ENCODE measurements at places on chromosomes 12 and 14.

DNA sequence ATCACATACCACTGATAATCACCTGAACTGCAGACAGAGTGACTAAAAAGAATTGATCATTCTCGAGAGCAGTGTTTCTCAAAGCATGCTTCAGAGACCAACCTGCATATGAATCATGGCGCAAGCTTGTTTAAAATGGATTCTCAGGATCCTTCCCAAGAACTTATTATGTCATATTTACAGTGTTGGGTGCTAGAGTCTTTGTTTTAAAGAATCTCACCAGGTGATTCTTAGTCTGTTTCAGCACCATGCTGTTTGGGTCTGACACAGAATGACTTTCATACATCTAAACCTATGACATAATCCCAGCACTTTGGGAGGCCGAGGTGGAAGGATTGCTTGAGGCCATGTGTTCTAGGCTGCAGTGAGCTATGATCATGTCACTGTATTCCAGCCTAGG, 31.3 kb upstream of the SSPN start:
- DNase-seq = no peak

DNA sequence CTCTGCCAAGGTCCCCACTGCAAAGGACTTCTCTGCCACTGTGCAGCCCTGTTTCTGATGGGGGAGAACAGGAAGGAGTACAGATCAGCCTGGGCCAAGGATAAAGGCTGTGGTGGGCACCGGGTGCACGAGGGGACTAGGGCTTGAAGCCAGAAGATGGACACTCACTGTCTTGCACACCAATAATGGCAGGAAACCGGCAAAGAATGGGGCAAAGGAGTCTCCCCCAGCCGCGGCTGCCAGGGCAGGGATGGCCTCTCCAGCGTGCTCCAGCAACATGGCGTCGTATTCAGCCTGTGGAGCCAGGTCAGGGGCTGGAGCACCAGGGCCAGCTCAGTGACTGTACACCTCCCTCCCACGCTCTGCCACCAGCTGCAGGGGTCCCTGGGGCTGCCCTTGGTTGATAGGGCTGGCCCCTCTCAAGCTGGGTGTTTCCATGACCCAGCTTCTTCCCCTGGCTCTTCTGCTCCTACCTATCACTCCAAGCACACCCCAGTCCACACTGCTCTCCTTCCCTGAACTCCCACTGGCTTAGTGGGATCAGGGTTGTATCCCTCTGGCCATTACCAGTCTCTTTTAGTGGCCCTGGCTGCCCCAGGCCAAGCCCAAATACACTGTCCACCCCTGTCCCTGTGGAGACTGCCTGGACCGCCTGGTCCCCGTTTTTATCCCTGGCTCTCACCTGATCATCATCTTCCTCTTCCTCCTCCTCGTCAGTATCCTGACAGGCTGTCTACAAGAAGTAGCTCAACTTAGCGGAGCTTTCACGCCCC, 6.3 kb downstream of the IPO4 start:
- no peak for DNase-seq

- no peak for DNase-seq
These were observed 250.8 kb downstream of the EGLN3 start for GRCh38 chr14:33700052-33700451.

- no peak for DNase-seq
These were observed 126.2 kb downstream of the RFLNA start for GRCh38 chr12:124420996-124421674.

DNA sequence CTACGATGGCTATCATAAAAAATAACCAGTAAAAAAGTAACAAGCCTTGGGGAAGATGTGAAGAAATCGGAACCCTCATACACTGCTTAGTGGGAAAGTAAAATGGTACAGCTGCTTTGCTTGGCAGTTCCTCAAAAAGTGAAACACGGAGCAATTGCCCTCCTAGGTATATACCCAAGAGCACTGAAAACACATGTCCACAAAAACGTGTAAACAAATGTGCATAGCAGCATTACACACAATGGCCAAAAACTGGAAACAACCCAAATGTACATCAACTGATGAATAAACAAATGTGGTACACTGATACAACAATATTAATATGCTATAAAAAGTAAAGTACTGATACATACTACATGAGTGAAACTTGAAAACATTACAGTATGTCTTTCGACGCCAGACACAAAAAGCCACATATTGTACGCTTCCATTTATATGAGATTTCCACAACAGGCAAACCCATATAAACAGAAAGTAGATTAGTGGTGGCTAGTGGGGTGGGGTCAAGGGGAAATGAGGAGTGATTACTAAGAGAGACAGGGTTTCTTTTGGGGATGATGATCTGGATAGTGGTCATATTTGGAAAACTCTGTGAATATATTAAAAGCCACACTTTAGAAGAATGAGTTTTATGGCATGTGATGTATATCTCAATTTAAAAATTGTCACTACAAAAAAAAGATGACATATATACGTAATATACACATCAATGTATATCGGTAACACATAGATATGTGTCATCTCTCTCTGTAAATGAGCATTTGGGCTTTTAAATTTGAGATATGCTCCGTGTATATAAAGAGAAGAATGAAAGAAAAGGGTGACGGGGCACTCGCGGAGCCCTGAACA, 996 bp downstream of the SLC41A2 start:
- DNase-seq = no peak

DNA sequence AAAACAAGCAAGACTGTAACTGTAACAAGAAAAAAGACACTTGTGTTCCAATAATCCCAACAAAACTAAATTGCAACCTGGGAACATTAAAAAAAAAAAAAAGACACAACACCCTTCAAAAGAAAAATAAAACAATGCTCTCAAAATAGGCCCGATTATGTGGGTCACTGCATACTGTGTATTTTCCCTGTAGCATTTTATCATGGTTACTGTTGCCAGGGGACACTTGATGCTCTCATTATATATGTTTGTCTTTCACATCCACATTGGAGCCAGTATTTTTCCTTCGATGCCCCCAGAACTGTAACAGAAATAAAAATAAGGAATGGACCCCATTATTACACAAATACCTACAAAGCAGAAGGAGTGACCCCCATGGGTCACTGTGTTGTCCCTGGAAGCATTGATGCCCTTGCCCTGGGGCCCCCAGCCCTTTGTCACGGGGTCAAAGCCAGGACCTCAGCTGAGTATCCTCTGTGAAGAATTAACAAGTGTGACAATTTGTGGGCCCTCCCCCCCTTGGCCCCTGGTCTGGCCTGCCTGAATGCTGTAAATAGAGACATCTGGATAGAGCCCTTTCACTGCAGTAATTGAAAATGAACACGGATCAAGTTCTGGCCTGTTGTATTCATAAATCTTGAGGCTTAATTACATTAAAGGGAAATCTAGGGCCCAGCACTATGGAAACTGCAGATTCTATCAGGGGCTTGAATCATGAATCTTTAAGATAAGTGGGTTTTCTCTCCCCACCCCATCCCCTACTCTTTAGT, 72.8 kb downstream of the C12orf42 start:
- peak; percentile 59 for DNase-seq

- DNase-seq = no peak
These were observed 61.4 kb upstream of the PNMA1 start for GRCh38 chr14:73775339-73776193.

GRCh38 chr14:69770559-69770958, 3.6 kb downstream of the SRSF5 start:
- no peak for DNase-seq

DNA sequence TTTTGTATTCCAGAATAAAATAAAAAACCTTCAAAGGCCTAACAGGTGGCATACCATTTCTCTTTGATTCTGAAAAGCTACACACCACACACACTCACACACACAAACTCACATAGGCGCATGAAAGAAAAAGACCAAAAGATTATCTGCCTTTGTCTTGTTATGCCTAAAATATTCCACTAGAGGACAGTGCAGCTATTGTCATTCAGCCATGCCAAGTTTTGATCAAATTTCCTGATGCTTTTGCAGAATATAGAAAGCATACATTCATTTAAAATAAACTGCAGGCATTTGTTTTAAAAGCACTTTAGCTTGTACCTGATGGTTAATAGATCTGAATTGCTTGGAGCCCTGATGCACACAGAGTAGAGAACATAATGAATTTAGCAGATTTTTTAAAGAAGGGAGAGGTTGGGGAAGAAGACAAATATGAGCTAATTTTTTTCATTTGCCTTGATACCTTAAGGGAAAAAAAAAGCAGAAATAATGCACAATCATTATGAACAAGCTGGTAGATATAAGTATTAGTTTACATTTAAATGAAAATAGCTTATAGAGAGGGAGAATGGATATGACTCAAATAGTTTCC, 1766.9 kb upstream of the SEL1L start:
- DNase-seq = no peak

DNA sequence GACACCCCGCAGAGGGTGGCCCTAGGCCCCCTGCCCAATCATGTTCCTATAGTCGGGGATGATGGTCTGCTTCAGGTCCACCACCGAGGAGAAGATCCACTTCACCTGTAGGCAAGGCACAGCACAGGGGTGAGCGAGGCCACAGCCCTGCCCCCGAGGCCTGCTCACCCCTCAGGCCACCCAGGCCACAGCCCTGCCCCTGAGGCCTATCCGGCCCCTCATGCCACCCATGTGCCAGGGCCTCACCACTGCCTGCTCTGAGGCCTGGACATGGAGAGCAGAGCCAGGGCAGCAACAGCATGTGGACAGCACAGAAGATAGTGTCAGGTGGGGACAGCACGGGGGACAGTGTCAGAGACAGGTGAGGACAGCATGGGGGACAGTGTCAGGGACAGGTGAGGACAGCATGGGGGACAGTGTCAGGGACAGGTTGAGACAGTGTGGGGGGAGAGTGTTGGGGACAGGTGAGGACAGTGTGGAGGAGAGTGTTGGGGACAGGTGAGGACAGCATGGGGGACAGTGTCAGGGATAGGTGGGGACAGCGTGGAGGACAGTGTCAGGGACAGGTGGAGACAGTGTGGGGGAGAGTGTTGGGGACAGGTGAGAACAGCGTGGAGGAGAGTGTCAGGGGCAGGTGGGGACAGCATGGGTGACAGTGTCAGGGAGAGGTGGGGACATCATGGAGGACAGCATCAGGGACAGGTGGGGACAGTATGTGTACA, 239.7 kb downstream of the TMEM121 start:
- no peak for DNase-seq

DNA sequence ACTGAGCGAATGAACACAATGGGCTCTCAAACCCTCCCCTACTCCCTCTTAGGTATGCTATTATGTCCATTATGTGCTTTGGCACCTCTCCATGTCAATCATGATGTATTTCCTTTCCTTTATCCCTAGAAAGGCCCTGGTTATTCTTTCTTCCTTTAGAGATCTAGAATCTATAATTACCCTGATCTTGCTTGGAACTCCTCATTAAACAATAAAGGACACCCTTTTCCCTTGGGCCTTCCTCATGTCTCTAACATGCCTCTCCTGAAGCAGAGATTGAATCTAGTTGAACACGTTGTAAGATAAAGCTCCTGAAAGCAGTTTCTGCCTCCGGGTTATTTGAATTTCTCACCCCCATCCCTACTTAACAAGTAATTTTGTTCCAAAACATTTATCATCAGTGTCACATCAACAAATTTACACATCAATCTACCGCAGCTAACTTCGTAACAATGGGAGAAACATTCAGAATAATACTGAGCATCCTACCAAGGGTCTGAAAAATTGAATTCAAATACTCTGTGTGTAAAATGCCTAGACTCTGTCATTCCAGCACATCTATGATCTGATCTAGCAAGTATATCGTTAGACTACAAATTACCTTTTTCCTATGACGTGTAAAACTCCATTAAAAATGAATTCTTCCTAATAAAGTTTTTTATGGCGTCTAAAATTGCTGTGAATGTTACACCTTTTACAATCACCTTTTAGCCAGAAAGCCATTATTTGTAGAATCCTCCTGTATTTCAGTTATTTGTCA, 5.4 kb downstream of the USP44 start:
- DNase-seq = peak; percentile 65

DNA sequence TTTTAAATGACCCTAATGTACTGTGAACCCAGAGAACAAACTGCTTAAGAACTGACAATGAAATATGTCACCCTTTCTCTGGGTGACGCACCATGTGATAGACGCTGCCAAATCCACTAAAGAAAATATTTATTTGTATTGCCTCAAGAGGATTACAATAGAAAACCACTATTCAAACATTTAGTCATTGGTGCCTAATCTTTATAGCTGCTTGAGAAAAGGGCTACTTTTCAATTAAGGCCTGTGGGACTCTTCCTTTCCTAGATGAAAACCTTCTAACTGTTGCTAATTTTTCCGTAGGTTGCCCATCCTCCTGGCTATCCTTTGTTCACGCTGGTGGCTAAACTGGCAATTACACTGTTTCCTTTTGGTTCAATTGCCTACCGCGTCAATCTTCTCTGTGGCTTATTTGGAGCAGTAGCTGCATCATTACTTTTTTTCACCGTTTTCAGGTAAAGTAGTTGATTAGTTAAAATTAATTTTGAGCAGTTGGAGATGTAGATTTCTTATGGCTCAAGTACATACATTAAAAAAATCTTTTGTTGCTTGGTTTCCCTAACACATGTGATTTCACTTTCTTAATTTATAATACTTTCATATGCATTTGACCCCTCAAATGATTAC, 6.0 kb downstream of the TMEM260 start:
- peak; percentile 92 for DNase-seq

DNA sequence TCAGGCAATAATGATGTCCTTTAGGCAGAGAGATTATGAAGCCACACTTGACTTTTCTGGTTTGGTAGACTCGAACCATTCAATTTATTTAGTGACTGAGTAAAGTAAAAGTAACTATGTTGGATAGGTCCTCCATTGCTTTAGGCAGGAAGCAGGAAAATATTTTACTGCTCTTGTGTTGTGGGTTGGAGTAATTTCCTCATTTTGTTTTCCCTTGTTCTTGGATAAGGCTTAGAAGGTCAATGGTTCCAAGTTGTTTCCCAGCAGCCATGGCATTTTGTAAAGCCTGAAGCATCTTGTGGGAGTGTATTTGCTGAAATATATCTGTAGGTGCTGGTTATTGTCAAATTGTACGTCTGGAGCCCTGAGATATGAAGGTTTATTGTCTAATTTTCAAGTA, 161.2 kb upstream of the SLC38A2 start:
- DNase-seq = no peak

GRCh38 chr12:130118181-130118580, 44.1 kb upstream of the FZD10 start:
- DNase-seq = no peak

DNA sequence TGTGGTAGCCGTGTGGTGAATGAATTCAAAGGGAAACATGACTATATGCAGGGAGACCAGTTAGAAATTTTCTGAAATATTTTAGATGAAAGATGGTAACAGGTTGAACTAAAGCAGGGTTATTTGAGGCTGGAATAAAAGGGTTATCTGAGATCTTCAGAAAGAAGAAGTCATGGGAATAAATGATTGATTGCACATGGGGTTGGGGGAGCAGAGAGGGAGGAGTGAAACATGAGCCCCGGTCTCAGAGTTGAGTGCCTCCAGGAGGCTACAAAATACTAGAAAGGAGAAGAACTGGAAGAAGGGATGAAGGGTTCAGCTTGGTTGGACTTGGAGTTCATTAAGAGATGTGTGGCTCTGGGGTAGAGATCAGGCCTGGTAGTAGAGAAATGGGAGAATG, 16.3 kb upstream of the FGF23 start:
- DNase-seq = no peak

- DNase-seq = no peak
These were observed 273.6 kb upstream of the BTG1 start for GRCh38 chr12:92419201-92419600.
